Activated naive CD4-positive, alpha-beta T cell treated with anti-CD3 and anti-CD28 coated beads for 36 hours (primary cell): ENCODE measurements at places on chromosomes 6 and 20.

DNA sequence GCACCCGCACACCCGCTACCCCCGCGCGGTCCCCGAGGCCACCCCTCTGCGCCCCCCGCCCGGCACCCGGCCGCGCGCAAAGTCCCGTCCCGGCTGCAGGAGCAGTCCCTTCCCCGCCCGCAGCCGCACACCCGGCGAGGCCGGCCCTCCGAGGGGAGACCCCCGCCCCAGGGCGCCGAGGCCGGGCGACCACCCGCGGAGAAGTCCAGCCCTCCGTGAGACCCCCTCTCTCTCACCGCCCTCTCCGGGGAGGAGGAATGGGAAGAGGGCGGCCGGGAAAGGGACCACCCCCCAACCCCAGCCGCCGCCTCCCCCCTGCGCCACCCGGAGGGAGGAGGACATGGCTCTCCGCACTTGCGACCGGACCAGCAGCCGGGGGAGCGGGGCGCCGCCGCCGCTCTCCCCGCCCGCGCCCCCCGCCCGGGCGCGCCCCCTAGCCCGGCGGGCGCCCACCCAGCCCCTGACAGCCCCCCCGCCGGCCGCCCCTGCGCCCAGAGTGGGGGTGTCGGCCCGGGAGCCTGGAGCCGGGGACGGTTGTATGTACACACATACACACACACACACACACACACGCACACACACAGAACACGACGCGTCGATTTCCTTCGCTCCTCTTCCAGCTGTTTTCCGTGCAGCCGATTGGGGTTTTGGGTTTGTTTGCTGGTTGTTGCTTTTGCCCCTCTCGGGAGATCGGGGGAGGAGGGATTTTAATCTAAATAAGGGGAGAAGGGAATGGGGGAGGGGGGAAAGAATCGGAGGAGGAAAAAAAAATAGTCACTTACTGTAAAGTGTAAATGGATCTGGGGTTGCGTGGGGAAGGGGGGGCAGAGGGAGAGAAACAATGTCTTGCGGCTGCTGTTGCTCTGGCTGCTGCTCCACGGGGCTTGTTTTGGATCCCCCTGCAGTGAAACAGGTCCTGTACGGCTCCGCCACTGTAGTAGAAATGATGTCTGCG lies at the start of gene ATXN1:
ATXN1 (minus strand) TSS at position 945 of the 955 bp plus-strand sequence.
- peak; percentile 53 for DNase-seq

DNA sequence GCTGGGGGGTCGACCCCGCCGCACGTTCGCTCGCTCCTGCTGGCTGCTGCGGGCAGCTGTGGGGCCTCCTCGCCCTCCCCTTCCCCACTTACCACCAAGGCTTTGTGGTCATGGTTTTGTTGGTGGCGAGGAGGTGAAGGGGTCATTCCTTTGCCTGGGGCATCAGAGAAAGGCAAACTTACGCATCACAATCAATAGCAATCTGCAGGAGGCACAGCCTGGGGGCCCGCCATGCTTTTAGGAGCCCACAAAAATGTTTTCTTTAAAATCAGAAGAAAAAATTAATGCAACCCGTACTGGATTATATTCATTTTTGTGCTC lies 137.0 kb downstream of the IMPG1 start:
- DNase-seq, result no peak

DNA sequence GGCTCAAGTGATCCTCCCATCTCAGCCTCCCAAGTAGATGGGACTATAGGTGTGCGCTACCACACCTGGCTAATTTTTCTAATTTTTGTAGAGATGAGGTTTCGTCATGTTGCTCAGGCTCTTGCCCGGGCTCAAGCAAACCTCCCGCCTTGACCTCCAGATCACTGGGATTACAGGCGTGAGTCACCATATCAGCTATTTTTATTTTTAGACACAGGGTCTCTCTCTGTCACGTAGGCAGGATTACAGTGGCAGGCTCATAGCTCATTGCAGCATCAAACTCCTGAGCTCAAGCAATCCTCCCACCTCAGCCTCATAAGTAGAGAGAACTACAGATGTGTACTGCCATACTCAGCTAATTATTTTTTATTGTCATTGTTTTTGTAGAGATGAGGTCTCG lies 41.7 kb downstream of the SLC23A2 start:
- DNase-seq, result no peak

DNA sequence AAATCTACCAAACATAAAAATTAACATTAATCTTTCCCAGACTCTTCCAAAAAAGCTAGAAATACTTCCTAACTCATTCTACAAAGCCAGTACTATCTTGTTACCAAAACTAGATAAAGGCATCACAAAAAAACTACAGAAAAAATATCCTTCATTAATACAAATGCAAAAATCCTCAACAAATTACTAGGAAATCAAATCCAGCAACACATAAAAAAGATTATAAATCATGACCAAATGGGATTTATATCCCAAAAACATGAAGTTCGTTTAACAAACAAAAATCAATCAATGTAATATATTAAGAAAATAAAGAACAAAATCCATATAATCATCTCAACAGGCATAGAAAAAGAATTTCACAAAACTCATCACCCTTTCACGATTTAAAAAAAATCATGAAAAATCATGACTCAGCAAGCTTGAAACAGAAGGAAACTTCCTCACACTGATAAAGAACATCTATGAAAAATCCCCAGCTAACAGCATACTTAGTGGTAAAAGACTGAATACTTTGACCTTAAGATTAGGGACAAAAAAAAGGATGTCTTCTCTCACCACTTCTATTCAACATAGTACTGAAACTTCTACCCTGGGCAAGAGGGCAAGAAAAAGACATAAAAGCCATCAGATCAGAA lies 43.2 kb downstream of the RANBP9 start:
- no peak for DNase-seq

GRCh38 chr6:151089978-151090377 lies 149.8 kb upstream of the AKAP12 start:
- no peak for DNase-seq

GRCh38 chr6:119974430-119975159 lies 625.0 kb upstream of the MAN1A1 start:
- DNase-seq, result no peak

GRCh38 chr6:71299541-71300470 lies 11.2 kb downstream of the OGFRL1 start:
- DNase-seq, result no peak

DNA sequence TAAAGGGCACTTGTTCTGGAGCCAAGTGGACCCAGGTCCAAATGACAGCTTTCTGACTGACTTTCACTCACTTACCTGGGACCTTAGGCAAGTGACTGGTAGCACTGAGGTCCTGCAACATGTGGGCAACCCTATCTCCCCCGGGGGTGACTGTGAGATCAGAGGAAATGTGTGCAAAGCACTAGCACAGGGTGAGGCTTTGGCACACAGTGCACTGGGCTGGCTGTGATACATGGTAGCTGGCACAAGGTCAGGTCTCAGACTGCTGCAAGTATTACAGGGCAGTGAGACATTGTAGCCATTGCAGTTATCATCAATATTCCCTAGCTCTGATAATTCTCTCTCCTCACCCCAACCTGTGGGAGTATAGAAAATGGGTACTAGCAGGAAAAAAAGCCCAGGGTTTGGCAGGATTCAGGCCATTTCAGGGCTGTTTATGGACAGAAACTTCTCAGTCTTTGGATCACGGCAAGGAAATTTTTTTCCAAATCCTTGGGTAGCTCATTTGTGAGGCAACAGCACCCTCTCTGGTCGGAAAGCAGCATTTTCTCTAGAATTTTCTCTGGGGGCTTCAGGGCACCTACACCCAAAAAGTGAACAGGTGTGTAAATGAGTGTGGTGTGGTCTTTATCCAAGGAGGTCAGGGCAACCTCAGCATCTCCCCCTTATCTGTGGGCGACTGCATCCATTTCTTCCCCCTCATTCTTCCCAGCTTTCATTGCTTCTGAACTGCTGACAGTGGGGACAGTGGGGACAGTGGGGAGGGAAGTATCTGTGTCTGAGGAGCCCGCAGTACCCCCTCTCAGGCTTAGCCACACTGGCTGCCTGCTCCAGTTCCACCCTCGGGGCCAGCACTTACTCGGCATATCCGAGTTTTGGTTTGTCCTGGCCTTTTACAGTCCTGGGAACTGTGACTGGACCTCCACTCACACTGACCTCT lies 148.7 kb upstream of the PHACTR3 start:
- no peak for DNase-seq

DNA sequence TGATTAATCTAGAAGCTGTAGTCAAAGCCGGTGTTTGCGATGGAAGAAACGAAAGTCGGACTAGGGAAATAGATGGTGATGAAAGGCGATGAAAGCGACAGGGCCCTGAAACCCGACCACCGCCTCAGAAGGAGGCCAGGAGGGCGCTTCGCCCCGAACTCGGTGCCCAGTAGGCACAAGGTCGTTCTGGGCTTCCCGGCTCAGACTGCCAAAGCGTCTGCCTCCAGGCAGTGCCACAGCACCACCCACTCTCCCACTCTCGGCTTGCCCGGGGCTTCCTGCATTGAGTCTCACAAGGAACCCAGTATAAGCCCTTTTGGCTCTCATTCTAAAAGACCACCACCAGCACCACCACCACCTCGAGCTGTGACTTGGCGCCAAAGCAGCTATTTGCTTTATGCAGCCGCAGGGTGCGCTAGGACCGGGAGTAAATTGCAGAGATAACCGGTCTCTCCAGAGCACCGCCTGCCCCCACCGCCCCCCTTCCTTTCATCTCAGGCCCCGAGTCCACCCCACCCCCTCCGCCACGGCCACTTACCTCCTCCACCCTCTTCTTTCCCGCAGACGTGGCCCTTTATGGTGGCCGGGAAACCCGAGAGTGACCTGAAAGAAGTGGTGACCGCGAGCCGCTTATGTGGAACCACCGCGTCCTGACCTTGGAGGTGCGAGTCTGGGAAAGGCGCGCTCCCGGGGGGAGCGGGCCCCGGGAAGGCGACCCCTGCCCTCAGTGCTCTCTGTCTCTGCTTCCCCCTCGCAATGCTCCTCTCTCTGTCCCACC lies 2.4 kb downstream of the TCF21 start:
- DNase-seq, result peak; percentile 12

GRCh38 chr6:11224966-11225463 lies 7.5 kb downstream of the NEDD9 start:
- DNase-seq, result no peak

- DNase-seq, result no peak
Measured at GRCh38 chr20:38536310-38536709, 44.7 kb upstream of the ADIG start.

DNA sequence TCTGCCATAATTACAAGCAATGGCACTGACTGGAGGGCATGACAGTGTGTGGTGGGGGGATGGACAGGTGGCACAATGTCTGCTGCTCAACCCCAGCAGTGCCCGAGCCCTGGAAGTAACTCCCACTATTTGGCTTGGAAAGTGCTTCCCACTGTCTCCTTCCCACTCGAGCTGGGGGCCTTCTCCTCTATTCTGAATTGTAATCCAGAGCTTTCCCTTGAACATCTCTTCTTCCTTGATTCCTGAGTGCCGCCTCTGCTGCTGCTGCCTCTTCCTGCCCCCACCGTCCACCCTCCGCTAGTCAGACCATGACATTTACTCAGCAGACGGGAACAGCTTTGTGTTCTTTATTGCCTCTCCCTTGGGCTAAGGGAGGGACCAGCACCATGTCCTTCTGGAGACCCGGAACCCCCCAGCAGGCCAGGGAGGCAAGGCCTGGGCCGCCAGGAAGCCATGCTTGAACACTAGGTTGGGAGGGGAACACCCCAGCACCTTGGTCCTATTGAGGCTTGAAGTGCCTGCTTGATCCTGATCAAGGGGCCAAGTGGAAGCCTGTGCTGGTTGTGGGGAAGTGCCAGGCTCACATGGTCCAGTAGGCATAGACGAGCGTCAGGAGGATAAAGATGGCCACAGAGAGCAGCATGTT lies 17.0 kb downstream of the CCDC167 start:
- DNase-seq, result no peak

DNA sequence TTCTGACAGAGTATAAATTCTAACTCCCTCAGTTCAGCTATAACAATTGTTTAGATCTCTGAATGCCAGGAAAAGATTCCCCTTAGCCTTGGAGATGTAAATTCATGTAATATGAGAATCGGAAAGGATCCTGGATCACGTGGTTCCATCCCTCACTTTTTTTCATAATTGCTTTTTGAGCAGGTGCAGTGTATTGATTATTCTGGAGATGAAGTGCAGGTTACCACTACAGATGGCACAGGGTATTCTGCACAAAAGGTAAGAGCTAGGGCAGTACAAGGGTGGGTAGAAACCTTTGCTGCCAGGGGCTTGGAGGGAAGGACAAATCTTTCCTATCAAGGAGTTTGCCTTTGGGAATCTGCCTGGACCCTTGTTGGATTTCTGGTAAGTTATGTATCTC lies 52.7 kb downstream of the KDM1B start:
- DNase-seq, result no peak

- DNase-seq, result no peak
Measured at GRCh38 chr6:49142421-49143151, 320.5 kb downstream of the MMUT start.

DNA sequence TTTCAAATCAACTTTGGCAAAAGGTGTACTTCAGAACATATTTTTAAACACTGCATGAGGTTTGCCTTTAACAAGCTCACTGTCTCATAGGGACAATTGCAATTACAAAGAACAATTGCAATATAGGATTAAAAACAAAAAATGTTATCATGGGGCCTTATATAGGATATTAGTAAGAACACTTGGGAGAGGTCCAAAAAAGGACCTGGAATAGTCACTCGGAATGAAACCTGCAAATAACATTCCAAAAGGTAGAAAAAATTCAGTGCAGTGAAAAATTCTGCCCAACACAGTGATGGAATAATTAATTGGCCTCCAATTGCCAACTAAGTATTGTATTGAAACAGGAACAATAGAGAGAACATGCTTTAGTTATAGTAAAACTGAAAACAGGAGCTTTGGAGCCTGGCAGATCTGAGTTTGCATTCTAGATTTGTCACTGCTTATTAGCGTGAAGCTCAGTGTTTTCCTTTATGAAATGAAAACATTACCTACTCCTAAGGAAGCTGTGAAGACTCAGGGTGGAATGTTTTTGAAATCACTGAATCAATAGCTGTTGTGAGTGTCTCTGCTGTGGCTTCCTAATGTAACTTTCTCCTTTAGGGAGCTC lies 172.6 kb upstream of the BMP5 start:
- no peak for DNase-seq

GRCh38 chr6:93848031-93848742 lies 428.8 kb upstream of the EPHA7 start:
- no peak for DNase-seq

DNA sequence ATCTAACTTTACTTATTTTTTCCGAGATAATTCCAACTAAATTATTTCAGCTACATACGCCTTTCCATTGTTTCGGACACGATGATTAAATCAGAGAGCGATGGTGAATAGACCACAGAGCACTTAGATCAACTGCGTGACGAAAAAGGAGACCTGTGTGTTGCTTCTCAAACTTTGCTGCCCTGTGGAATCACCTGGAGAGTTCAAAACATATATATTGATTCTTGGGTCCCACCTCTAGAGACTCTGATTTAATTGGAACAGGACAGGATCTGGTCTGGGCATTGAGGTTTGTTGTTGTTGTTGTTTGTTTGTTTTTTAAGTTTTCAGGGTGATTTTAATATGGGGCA lies 401 bp upstream of the TNFRSF21 start:
- DNase-seq, result no peak

GRCh38 chr6:11358904-11359830 lies 126.7 kb upstream of the NEDD9 start:
- DNase-seq, result no peak

DNA sequence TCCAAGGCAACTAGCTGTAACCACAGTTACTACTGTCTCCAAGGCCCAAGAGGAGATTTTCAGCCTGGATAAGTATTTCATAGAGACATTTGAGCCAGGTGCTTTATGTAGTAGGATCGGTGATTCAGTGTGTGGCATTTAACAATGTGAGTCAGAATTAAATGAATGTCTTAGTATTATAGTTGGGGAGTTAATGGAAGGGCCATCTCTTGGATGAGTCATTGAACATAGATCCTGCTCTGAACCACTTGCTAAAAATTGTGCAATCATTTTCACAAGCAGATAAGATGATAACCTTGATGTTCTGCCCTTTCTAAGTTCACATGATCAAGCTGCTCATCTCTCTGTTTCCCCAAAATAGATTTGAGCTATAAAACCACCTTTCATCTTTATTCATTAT lies 668.9 kb upstream of the CITED2 start:
- DNase-seq, result no peak
